OCI-LY7 (cell line): ENCODE measurements at places on chromosomes 7 and 10. TPM values are rescaled to one million over a fixed set of nuclear protein-coding genes. Genes with fewer than 3 reads are reported as not detected.

KAZALD1 gene
- 32.2 and 36.4 TPM in 2 replicates for total RNA-seq

DNA sequence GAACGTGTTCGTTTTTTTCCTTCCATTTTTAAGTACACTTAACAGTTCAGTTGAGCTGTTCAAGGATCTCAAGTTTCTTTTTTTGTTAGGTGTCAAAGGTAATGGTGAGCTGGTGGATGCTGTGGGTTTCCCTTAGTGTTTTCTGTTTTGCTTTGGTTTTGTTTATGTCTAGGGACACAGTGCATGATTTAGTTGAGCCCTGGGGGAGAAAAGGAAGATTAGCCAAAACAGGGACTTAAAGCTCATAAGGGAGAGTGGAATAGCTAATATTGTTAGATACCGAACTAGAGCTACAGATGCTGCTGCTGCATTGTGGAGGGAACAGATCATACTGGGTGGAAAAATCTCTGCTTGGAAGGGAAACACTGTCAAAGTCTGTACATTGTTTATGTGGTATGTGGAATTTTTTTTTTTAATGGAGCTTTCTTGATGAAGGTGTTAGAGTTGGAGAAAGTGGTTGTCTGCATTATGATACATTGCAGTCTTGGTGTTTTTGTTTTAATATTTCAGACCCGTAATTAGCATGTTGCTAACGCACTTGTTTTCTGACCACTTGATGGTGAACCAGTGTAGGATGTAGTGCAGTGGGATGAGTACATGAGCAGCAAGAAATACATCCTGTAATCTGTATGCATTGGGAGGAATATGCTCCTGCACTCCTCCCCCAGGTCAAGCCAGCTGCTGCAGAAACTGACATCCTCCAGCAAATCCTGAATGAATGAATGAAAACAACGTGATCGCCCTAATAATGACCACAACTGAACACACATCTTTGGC lies 2.1 kb downstream of the GLCCI1 start:
- DNase-seq: peak; percentile 47

DNA sequence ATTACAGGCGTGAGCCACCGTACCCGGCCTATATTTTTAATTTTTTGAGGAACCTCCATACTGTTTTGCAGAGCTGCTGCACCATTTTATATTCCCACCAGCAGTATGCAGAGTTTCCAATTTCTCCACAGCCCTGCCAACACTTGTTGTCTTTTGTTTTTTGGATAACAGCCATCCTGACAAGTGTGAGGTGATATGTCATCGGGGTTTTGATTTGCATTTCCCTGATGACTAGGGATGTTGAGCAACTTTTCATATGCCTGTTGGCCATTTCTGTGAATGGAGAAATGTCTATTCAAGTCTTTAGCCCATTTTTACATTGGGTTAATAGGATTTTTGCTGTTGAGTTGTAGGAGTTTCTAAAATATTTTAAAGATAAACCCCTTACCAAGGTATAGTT lies 22.2 kb downstream of the ENTPD7 start:
- DNase-seq: no peak

KIN gene
- 13.6 and 15.5 TPM in 2 replicates for total RNA-seq

DNA sequence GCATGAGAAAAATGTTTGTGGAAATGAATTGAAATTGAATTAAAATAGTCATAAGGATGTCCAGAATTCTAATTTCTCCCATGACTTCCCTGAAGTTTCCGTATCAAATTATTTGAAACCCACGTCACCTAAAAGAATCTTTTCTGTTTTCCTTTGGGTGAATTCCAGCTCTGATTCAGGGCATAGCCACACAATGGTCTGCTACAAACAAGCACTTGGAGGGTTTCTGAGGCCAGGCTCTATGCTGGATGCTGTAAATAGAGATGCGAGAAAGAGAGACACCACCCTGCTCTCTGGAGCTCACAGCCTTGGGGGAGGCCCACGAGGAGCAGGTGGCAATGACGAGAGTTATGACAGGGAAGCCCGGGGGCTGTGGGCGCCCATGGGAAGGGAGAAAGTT lies 33.6 kb downstream of the GHRHR start:
- DNase-seq: no peak

CUZD1 gene
- 1.1 and 1.6 TPM in 2 replicates for total RNA-seq

DNA sequence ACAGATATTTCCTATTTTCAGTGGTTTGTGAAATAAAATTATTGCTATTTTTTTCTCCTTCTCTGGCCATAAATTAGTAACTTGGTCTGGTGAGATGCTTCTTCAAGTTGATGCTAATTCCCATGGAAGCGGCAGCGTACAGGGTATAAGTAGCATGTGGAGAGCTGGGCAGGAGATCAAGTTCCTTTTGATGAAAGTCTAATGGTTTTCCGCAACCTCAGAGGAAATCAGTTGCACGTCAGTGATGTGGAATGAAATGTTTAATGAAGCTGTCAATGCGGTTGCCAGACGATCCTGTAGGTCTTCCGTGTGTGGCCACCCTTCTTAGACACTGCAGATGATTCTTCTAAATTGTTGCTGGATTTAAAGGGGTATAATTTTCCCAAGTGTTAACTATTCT lies 236.4 kb upstream of the GRM3 start:
- no peak for DNase-seq

- no peak for DNase-seq
Measured at GRCh38 chr7:47383696-47384445, 198.0 kb downstream of the TNS3 start.

DNA sequence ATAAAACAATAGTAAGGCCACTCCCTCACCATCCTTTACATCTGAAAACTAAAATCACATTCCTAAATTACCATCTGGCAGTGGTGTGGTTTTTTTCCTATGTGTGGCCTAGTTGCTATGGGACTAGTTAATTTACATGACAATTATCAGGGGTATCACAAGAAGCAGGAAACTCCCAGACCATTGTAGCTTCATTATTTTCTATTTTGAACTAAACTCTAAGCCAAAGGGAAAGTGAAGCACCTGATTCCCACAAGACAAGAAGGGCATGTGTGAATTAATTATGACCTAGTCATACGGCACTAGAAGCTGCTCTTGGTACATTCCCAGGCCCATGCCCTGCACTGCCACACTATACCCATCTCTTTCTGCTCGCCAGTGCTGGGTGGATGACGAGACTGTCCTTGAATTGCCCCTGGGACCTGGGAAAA lies 103.4 kb downstream of the ATXN7L1 start:
- DNase-seq: no peak

DNA sequence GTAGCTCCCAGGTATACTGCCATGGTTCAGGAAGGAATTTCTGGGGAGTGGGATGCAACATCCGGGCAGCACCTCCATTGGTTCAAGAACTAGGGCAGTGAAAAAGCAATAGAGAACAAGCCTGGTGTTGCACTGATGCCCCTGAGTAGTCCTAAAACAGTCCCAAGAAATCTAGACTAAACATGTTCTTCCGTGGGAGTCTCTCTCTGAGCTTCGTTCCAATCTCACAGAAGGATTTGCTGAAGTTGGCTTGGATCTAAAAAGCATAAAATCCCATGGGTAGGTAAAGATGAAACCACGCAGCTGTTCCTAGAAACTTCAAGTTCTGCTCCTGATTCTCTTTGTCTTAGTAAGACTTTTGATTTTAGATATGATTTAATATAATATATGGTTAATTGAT lies 154.5 kb downstream of the PLXDC2 start:
- DNase-seq: no peak

GRCh38 chr10:50392966-50393718 lies 141.8 kb upstream of the ASAH2 start:
- no peak for DNase-seq

- DNase-seq: no peak
Measured at GRCh38 chr10:128536259-128536658, 410.0 kb upstream of the MKI67 start.
